Brain (organoid and tissue), 16 donors: ENCODE measurements at places on chromosomes 4 and X.

DNA sequence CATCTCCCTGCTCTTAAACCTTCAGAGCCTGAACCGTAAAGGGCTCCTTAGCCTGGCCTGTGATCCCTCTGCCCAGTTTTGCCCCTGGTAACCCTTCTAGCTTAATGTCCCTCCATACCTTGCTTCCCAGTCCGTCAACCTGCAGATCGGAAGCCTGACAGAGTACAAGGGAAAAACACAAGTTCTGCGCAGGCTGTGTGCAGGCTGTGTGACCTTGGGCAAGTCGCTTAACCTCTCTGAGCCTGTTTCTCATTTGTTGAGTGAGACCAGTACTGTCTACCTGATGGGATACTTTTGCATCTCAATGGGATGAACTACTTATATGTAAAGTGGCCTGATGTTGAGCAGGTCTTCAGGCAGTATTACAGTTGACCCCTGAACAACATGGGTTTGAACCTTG, 1.7 kb downstream of the NSDHL start:
- no peak for DNase-seq

GRCh38 chrX:50609796-50610195, 139.2 kb upstream of the DGKK start:
- no peak for DNase-seq

DNA sequence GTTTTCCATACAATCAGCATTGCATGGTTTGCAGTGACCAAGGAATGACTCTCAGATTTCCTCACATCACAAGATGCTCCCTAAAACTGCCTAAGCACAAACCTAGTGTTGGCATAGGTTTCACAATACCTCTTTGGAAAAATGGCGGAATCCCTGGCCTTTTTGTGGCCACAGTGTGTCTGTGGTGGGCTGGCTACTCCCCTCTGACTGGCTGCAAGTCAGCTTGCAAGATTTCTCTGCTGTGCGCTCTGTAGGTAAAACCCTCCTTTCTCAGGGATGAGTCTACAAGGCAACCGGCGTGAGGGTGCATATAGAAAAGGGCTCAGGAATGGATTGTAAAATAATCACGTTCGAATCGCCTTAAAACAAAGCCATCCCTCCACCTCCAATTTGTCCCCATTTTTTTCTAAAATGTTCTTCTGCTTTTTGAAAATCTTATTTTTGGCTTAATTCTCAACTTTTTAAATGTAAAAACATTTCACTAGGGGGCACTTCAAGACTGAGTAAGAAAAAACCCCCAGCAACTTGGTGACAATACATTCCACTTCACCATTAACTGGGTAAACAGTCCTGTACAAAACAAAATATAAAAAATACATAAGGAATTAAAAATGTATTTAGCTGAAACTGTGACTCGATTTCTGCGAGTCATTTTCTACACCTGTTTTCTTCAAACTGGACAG, 235.6 kb downstream of the STIM2 start:
- DNase-seq: peak; percentile 56

DNA sequence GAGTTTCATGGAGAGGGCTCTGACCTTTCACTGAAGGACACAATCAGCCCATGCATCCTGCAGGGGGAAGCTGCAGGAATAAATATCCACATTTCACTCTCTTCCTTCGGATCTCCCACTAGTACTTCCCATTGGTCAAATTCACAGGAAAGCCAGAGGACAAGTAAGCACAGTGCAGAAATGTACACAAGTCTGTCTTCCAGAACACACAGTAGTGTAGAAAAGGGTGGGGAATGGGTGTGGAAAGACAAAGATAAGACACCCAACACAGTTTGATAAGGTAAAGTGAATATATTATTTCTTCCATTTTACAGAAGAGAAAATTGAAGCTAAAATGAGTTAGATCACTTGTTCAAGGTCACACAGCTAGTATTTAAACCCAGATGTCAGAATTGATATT, 81.1 kb upstream of the PCDH19 start:
- DNase-seq: no peak

DNA sequence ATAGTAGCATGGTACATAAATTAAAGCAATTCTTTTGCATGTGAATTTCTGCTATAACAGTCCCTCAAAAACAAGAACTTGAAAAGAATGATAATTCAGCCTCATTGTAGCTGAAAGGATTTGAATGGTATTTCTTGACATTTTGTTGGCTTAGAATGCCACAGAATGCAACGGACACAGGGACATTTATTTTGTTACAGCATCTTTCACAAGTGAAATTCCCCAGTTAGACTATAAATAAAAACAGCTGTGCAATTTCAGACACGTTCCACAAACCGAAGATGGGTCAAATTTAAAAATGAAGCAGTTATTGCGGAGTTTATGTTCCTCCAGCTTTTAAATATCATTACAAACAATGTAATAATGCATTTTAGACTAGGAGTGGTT, 82.8 kb upstream of the AMELX start:
- DNase-seq: no peak

DNA sequence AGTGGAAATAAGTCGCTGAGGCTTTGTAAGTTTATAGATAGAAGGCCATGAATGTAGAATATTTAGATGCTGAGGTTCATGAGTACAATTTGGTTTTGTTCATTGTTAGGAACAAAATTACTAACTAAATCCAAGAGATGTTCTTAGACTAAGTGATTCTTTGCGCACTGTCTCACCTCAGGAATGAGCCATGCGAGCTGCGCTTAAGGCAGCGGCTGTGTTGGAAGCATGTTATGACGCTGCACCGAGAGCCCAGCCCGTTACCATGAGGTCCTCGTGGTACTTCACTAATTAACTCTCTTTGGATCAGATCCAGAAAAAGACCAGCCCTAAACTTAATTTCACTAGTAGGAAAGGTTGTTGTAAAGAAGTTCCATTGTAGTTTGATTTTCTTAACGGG, 166.2 kb downstream of the RAPGEF2 start:
- peak; percentile 65 for DNase-seq

GRCh38 chr4:89177807-89178206, 66.5 kb downstream of the TIGD2 start:
- DNase-seq: no peak

DNA sequence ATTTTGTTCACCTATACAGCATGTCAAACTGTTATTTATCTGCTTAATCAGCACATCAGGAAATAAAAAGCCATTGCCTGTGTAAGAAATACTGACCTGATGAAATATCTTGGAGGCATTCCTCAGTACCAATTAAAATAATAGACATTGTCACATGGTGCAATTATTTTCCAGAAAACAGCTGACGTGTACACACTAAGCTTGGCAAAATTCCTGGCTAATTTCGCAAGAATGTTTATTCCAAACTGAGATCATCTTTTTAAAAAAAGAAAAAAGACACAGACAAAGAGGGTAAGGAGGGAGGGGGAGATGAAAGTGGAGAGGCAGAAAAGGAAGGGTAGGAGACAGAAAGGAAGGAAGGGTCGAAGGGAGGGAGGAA, 61.9 kb upstream of the NFKB1 start:
- DNase-seq: no peak

GRCh38 chr4:174457468-174457867, 64.8 kb downstream of the HPGD start:
- DNase-seq: no peak

DNA sequence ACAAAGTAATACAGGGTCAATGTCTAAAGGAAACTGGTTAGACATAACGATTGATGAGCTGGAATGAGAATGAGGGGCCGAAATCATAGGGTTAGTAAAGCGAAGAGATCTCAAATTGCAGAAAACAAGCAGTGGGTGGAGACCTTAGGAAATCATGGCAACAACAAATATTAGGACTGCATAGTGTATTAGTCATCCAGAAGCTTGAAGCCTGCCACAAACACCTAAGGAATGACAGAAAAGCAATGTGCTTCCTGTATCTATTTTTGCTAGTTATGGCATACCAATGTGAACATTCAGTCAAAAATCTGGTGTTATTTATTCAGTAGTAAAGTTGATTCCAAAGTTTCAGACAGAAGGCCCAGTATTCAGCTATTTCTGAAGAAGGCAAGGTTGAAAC, 410.9 kb upstream of the CT83 start:
- DNase-seq: no peak

DNA sequence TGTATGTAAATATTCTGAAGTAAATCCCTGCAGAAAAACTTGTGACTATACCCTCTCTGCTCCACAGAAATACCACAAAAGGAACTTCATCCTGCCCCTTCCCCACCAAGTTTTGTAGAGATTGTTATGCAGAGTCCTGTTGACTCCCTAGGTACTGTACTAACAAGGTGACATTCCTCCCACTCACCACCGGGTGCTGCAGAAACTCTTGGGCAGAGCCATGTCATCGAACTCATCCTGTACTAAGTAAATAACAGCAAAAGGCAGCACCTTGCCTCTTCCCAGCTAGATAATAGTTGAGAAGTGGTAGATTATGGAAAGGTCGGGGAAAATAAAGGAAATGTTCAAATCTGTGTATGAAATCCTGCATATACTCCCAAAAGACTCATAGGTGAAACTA, 233.3 kb downstream of the STPG2 start:
- no peak for DNase-seq

DNA sequence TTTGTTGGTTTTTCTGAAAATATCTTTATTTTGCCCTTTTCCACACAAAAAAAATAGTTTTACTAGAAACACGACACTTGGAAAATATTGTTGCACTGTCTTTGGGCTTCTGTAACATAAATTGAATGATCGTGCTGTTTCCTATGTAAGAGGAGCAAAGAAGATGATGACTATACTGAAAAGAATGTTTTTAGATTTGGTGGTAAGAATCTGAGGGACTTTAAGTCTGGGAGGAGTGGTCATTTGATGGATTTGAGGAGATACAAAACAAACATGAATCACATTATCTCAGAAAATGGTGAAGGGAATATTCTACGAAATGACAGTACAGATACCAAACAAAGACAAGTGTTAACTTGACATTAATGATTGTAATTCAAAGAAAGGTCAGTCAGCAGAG, 328.8 kb downstream of the ADAM29 start:
- DNase-seq: no peak
